ENCODE measurements at places on chromosomes 1 and 21. TPM values are rescaled to one million over a fixed set of nuclear protein-coding genes. Genes with fewer than 3 reads are reported as not detected.

COL9A2 gene
- total RNA-seq = 3.6 TPM

LAMC1 gene
- total RNA-seq = 542 TPM

CYYR1 gene
- 13.0 TPM for total RNA-seq

BMP8B gene
- total RNA-seq = 0.55 TPM

KRTAP21-2 gene
- total RNA-seq = not detected

ELF3 gene
- 0.16 TPM for total RNA-seq

CTSS gene
- total RNA-seq = 63.3 TPM

SFN gene
- total RNA-seq = not detected

GJA8 gene
- not detected for total RNA-seq

F13B gene
- total RNA-seq = not detected

APCS gene
- total RNA-seq = not detected

HLX gene
- 36.7 TPM for total RNA-seq

NCAM2 gene
- 17.1 TPM for total RNA-seq

GUCA2B gene
- 6.7 TPM for total RNA-seq

RIPK4 gene
- 0.33 TPM for total RNA-seq

SOX13 gene
- 29.1 TPM for total RNA-seq

SPATA45 gene
- not detected for total RNA-seq

WNT3A gene
- total RNA-seq = not detected

ETV3L gene
- total RNA-seq = not detected

C1orf141 gene
- total RNA-seq = not detected

KCNA3 gene
- total RNA-seq = 0.82 TPM

HPCA gene
- total RNA-seq = not detected

MMEL1 gene
- not detected for total RNA-seq

IFI44 gene
- 23.0 TPM for total RNA-seq

IGSF3 gene
- 3.9 TPM for total RNA-seq

MYOG gene
- total RNA-seq = not detected

MTF1 gene
- 3.9 TPM for total RNA-seq

RGS4 gene
- total RNA-seq = 6.8 TPM

THEM5 gene
- total RNA-seq = not detected

NUP210L gene
- not detected for total RNA-seq

IL10RB gene
- 26.2 TPM for total RNA-seq

RRP15 gene
- 8.9 TPM for total RNA-seq

SH3D21 gene
- 0.16 TPM for total RNA-seq

CHIA gene
- not detected for total RNA-seq

NCF2 gene
- total RNA-seq = 10.5 TPM

UMODL1 gene
- not detected for total RNA-seq

TRAPPC10 gene
- total RNA-seq = 19.6 TPM

FGR gene
- total RNA-seq = 11.4 TPM

FAM177B gene
- total RNA-seq = 0.36 TPM

OXCT2 gene
- total RNA-seq = 2.0 TPM

AMPD1 gene
- not detected for total RNA-seq

B3GALT5 gene
- 1.2 TPM for total RNA-seq

AKIRIN1 gene
- 51.7 TPM for total RNA-seq

PTPN22 gene
- total RNA-seq = 1.1 TPM

TSPEAR gene
- total RNA-seq = not detected

GFI1 gene
- 0.36 TPM for total RNA-seq

NBPF8 gene
- total RNA-seq = 23.8 TPM

CCT8 gene
- total RNA-seq = 99.1 TPM

RNU1-3 gene
- total RNA-seq = under 0.01 TPM

EGLN1 gene
- 50.0 TPM for total RNA-seq

OR2T34 gene
- total RNA-seq = not detected

PLA2G4A gene
- total RNA-seq = 28.1 TPM

SYT14 gene
- total RNA-seq = 0.71 TPM

LYPD8 gene
- 0.36 TPM for total RNA-seq

CYP4B1 gene
- 43.1 TPM for total RNA-seq

CD164L2 gene
- total RNA-seq = not detected

LRRC53 gene
- not detected for total RNA-seq

Measured in sigmoid colon (tissue), 7 donors.